Bone marrow (tissue), 2 donors: ENCODE measurements at places on chromosomes 16 and 17.

GRCh38 chr16:76176153-76176552 is 101.0 kb upstream of the CNTNAP4 start:
- DNase-seq, result no peak

- no peak for DNase-seq
Measured at GRCh38 chr17:71709271-71709890, 411.4 kb upstream of the SOX9 start.

DNA sequence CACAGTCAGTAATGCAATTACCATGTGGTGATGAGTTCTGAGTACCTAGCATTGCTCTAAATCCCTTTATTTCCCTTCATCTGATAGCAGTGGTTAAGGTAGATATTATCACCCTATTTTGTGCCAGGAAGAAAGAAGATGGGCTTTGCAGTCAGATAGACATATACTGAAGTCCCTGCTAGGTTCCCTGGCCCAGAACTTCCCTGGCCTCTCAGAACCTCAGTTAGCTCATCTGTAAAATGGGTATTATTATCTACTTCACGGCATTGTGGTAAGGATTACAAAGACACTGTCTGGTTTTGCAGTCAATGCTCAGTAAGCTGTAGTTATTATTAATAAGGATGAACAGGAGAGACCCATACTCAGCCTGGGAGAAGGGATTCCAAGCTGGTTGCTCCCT is 4.6 kb upstream of the CRYBA1 start:
- no peak for DNase-seq

DNA sequence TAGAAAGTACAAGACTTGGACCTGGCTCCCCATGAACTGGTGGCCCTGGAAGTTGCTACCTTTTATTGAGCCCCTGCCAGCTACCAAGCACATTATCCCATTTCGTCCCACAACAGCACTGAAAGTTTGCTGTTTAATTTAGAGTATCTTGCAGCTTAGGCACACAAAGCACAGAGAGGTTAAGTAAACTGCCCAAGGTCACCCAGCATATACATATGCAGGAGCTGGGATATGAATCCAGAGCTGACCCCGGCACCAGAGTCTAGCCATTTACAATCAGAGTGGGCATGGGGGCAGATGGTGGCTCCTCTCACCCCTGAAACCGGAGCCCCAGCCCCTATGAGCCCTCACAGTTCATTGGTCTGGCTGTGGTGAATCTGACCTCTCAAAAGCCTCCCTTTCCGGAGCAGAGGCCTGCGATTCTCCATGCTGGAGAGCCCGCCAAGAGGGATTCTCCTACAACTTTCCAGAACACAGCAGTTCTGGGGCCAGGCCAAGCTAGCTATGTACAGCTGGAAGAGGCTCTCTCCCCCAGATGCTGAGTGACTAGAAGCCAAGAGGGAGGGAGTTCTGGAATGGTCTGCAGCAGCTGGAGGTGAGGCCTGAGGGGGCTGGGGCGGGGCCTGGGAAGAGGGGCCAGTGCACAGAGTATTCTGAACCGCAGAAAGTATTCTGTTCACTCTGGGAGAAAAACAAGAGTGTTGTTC is 58.3 kb downstream of the SREBF1 start:
- no peak for DNase-seq

DNA sequence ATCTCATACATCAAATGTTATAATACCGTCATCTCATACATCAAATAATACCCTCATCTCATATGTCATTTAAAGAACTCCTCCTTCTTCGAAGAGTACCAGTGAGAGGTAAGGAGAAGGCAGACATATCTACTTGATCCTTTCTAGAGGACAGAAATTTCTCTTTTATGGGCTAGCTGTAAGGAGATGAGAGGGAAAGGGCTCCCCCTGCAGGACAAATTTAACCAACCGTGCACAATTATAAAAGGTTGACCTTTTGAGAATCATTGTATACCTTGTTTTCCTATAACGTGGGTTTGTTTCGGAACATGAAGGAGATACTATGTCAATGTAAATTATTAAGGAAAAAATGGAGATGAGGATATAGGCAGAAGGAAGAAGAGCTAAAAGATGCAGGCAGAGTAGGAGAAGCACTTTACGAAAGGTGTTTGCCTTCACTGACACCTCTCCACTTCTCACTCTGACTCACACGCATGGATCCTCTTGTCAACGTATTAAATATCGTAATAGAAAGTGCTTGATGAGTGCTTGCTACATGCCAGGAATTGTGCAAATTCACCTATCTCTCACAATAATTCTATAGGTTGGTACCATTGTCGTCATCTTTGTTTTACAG is 465.9 kb upstream of the ERCC4 start:
- DNase-seq, result peak; percentile 29

DNA sequence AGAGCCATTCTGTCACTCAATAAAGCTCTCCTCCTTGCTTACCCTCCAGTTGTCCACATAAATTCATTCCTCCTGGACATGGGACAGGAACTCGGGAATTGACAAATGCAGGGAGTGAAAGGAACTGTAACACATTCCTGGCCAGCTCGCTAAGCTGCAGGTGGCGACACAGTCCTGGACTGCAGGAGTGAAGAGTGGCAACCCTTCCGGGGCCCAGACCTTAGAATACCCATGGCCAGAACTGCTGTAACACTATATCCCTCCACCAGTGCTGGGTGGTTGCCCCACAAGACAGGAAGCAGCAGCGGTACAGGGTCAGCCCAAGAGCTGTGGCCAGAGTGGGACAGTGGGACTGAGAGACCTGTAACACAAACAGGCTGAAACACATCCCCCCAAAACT is 30.3 kb upstream of the KIF2B start:
- no peak for DNase-seq

GRCh38 chr16:8880839-8881510 is 1.2 kb upstream of the LITAFD start:
- no peak for DNase-seq

GRCh38 chr16:75565640-75566039 is 539 bp upstream of the GABARAPL2 start:
- DNase-seq, result no peak

DNA sequence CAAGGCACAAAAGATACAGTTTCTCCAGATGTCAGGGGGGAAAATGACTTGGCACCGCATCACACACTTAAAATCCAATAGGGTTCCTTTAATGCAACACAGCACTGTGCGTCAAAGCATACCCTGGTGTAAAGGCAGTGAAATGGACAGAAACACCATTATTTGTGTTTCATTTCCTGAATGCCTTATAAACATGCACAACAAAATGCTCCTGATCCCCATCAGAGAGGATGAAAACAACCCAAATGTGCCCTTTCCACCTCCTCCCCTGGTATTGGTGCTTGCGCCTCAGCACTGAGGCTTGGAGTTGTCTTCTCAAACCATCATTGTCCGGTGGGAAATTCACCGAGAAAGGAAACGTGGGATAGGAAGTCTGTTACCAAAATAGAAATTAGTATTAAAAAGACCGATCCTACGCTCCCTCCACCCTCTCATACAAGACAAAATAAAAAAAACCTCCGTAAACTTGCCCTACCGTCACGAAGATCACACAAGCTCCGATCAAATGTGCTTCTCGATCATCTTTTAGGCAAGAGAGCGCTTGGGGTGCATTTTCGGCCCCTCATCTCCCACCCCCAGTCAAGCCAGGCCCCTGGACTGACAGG is 722 bp downstream of the CDC27 start:
- no peak for DNase-seq

DNA sequence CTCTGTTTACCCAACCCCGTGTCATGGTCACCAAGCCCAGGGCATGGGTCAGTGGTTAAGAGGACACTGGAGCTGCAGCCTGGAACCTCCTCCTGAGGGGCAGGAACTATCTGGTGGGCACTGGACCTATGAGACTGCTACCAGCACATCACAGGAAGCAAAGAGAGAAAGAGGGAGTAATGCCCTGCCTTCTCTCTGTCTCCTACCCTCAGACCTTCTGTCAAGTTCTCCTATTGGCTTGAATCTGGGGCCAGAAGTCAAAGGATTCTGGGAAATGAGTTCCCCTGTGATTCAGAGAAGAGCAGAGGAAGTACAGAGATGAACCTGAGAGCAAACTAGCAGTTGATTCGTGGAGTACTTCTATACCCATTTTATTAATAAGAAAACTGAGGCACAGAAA is 123.0 kb upstream of the GNAO1 start:
- DNase-seq, result no peak

- DNase-seq, result no peak
Measured at GRCh38 chr17:68459037-68459639, 1.8 kb upstream of the WIPI1 start.

GRCh38 chr16:10228779-10229178 is 46.6 kb upstream of the GRIN2A start:
- DNase-seq, result no peak

DNA sequence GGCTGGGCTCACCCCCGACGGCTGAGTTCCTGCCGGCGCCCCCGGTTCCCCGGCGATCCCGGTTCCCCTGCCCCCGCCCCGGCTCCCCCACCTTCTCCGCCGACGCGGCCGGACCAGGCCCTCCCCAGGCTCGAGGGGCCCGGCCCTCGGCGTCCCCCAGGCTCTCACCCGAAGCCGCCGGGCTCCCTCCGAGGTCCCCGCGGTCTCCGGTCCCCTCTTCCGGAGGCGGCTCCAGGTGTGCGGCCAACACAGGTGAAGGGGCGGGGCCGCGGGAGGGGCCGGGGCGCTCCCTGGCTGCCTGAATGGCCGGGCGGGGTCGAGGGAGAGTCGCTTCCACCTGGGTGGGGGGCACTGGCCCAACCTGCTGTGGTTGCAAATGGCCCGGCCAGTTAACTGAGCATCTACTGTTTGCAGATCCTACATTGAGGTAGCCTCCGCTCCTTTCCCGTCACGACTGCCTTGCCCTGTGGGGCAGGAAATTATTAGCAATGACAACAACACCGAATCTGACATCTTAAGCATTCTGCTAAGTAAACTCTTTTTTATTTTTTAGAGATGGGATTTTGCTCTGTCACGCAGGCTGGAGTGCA is at the start of gene BICDL2:
TSS of gene BICDL2 (minus strand) at position 219 of the 590 bp plus-strand sequence. CDS start 1,448 bp downstream, outside the sequence.
- DNase-seq, result no peak

GRCh38 chr17:54968988-54969332 is 395 bp downstream of the STXBP4 start:
- no peak for DNase-seq

- no peak for DNase-seq
Measured at GRCh38 chr16:65375651-65376050, 253.8 kb upstream of the CDH11 start.

- DNase-seq, result no peak
Measured at GRCh38 chr17:83078378-83079351, 744 bp upstream of the METRNL start.

GRCh38 chr16:56960681-56961281 is 969 bp upstream of the CETP start:
- no peak for DNase-seq

- no peak for DNase-seq
Measured at GRCh38 chr17:83154311-83155127, 75.1 kb downstream of the METRNL start.

DNA sequence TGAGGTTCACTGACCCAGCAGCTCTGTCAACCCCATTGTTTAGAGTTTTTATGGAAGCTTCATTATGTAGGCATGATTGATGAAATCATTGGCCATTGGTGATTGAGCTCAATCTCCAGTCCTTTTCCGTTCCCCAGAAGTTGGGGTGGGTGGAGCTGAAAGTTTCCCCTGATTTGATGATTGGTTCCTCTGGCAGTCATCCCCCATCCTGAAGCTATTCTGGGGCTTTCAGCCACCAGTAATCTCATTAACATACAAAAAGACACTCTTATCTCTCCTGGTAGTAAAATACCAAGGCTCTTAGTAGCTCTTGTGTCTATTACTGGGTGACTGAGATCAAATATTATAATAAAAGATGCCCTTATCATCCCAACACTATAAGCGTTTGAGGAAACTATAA is 67.1 kb downstream of the TANC2 start:
- DNase-seq, result no peak

GRCh38 chr17:77836557-77837041 is 121.9 kb upstream of the TNRC6C start:
- DNase-seq, result no peak

DNA sequence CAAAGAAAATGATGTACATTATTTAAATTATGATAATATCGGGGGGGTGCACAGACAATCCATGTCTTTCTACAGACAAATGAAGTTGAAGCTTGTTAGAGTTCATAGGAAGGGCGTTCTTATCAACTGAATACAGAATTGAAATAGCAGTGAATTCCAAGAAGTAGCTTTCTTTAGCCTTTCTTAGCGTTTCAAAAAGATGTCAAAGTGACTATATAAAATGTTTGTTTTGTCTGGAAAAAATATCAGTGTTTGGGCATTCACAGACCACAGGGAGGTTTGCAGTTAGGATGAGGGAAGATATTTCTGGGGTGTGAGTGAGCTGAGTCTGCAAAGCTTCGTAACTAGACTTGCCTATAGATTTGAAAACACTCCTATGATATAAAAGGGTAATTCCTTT is 55.0 kb downstream of the STX8 start:
- no peak for DNase-seq

GRCh38 chr17:73973586-73974409 is 229.7 kb upstream of the RPL38 start:
- DNase-seq, result no peak

GRCh38 chr17:44338702-44339101 is 6.4 kb upstream of the GRN start:
- DNase-seq, result no peak

DNA sequence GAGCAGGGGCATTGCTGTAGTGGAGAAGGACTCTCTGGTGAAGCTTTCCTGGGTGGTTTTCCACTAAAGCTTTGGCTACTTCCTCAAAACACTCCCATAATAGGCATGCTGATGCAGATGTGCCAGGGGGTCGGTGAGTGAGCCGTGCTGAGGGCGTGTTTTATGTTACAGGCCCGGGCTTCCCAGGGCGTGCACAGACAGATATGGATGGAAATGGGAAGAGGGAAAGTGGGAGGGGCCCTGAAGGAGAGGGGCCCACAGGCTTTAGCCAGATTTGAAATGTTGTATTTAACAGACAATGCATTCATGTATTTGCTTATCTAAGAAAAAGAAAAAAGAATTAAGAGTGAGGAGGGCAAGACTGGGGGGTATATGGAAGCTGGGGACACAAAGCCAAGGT is 56.3 kb downstream of the IL21R start:
- DNase-seq, result no peak

DNA sequence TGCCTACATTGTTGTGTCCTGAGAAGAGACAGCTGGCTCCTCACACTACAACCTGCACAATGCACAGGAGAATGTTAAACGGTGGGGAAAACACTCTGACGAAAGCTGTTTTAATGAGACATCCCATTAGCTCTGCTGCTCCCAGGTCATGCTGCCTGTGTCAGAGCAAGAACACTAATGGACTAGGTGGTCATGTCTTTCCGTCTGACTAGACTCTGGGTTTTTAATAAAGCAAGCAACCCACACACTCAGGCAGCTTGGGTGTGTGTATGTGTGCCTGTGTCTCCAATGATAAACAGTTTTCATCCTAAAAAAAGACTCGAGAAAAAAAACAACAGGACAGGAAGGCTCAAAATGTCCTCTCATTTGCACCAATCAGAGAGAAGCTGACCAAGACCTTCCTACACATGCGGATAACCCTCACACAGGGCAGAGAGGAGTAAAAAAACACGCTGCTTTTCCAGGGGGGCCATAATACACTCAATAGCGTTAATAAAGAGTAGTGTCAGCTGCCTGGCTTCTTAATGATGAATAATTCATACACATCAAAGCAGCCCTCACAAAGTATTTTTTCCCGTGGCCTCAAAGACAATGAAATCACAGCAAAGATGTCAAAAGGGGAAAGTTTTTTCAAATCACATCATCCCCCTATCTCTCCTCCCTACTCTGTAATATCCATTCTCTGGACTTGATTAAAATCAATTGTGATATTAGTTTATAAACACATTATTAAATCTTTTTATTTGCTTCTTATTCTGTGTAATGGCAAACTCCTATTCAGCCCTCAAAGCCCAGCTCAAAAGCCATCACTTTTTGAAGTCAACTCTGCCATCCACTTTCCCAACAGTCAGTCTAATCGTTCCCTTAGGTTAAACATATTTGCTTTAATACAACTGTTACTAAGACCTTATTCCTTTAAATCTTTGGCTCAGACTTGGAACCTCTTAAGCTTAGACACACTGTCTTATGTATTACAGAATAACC is 244.2 kb upstream of the CDH11 start:
- no peak for DNase-seq
